Left ventricle myocardium superior (tissue), 1 donor: ENCODE measurements at places on chromosomes 1 and 21. TPM values are rescaled to one million over a fixed set of nuclear protein-coding genes. Genes with fewer than 3 reads are reported as not detected.

C8B gene
- not detected for total RNA-seq

HSD11B1 gene
- 2.8 TPM for total RNA-seq

HCN3 gene
- total RNA-seq, result 1.5 TPM

HSD3B2 gene
- not detected for total RNA-seq

ZFP69B gene
- 0.87 TPM for total RNA-seq

CSRP1 gene
- total RNA-seq, result 41.4 TPM

PDZK1 gene
- total RNA-seq, result not detected

FAM72D gene
- total RNA-seq, result not detected

TMOD4 gene
- total RNA-seq, result 0.62 TPM
